ENCODE measurements at places on chromosomes 3 and 15.

DNA sequence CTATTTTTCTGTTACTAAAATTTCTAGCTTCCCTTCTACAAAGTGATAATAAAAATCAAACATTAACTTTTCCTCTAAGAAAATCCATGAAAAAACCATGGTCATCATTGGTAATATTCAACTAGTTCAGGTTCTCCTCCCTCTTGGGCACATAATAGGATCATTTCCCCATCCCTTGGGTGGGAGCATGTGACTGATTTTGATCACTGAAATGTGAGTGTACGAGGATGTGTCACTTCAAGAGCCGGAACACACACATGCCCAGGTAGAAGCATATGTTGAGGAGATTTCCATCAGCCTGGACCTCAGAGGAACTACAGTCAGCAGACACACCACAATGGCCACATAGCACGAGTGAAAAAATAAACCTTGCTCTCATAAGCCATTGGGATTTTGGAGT lies 36.1 kb downstream of the AP3S2 start:
- no peak for DNase-seq

DNA sequence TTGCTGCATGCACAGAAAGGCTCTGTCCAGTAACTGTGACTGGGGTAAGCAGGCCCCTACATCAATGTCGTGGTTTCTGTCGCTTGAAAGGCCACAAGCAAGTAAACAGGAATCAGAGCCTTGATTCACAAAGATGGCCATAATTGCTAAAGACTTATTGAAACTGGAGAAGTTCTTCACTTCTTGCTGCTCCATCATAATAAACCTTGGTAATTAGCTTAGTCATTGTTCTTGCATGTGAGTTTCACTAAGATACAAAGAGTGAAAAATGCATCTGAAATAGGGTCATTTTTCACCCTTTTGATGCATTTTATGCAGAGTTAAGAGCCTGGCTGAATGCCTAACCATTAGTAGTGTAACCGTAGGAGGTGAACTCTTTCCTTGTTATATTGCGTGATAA lies 3.2 kb downstream of the SEMA6D start:
- DNase-seq = no peak

DNA sequence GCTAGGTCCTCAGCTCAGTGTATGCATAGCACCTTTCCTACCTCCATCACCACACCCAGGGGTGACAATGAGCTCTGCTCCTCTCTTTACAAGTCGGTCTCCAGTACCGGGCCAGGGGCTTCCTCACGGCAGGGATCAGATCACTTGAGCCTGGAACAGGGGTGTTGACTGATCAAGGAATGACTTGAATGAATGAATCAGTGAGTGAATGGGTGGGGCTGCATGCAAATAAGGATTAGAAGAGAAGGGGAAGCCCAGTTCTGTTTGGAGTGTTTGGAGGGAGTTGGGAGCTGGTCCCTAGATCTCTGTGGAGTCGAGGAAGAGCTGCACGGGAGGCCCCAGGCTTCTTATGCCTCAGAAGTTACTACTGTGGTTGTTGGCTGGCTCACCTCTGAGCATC lies 87.0 kb downstream of the TMEM266 start:
- DNase-seq = no peak

GRCh38 chr15:99343881-99344551 lies 92.7 kb downstream of the LRRC28 start:
- peak; percentile 21 for DNase-seq

DNA sequence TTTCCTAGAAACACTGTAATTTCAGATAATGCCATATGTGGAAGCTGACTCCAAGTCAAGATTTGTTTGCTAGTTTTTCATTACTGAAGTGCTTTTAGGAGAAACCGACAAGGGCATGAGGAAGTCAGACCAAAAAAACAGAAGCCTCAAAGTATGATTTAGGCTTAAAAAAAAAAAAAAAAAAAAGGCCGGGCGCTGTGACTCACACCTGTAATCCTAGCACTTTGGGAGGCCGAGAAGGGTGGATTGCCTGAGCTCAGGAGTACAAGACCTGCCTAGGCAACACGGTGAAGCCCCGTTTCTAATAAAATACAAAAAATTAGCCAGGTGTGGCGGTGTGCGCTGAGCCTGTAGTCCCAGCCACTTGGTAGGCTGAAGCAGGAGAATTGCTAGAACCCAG lies 11.6 kb downstream of the RPL15 start:
- DNase-seq = no peak

- no peak for DNase-seq
Measured at GRCh38 chr15:98113327-98113726, 152.8 kb downstream of the ARRDC4 start.

DNA sequence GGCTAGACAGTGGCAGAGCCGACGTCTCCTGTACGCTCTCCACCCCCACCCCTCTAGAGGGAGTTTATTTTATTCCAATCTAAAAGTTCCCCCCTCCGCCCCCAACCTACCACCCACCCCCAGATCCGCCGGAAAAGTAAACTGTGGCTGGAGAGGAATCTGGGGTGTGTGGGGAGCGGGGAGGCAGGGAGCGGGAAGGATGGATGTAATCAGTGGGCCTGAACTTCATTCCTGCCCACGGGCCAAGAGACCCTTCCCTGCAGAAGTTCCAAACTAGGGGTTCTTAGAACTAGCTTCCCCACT lies 537 bp upstream of the CSRNP1 start:
- DNase-seq = no peak

All from T-helper 9 cell (primary cell).